ENCODE measurements at places on chromosomes 7 and 10. TPM values are rescaled to one million over a fixed set of nuclear protein-coding genes. Genes with fewer than 3 reads are reported as not detected.

Gene MCM10
- total RNA-seq, result 73.5 TPM

Gene STK31
- 0.16 TPM for total RNA-seq

Gene OPALIN
- not detected for total RNA-seq

Gene ANKRD61
- total RNA-seq, result 0.29 TPM

Gene SCIN
- 0.39 TPM for total RNA-seq

Gene AKR1D1
- not detected for total RNA-seq

Gene C10orf88
- 12.7 TPM for total RNA-seq

Gene NHLRC2
- total RNA-seq, result 25.0 TPM

Gene C10orf62
- not detected for total RNA-seq

Gene CLEC2L
- not detected for total RNA-seq

Gene SFTPD
- total RNA-seq, result not detected

Gene PODXL
- 1.5 TPM for total RNA-seq

Gene RHOBTB1
- total RNA-seq, result 0.05 TPM

Gene BET1
- 13.7 TPM for total RNA-seq

Gene RAMP3
- not detected for total RNA-seq

Gene MEST
- 2.9 TPM for total RNA-seq

Gene GPC2
- total RNA-seq, result 8.2 TPM
